ENCODE measurements at places on chromosomes 2 and 18. TPM values are rescaled to one million over a fixed set of nuclear protein-coding genes. Genes with fewer than 3 reads are reported as not detected.

Gene ZNF519
- 1.4 TPM for total RNA-seq

Gene TEX44
- not detected for total RNA-seq

Gene STAM2
- total RNA-seq, result 45.8 TPM

Gene APCDD1
- total RNA-seq, result 42.5 TPM

Gene DYNC2LI1
- total RNA-seq, result 33.2 TPM

Gene EIF4E2
- total RNA-seq, result 58.1 TPM

Measured in adrenal gland (tissue), 19 donors.